ENCODE measurements at places on chromosomes 11 and 22. TPM values are rescaled to one million over a fixed set of nuclear protein-coding genes. Genes with fewer than 3 reads are reported as not detected.

Gene NXPE1
- polyA plus RNA-seq: 0.04 TPM

DNA sequence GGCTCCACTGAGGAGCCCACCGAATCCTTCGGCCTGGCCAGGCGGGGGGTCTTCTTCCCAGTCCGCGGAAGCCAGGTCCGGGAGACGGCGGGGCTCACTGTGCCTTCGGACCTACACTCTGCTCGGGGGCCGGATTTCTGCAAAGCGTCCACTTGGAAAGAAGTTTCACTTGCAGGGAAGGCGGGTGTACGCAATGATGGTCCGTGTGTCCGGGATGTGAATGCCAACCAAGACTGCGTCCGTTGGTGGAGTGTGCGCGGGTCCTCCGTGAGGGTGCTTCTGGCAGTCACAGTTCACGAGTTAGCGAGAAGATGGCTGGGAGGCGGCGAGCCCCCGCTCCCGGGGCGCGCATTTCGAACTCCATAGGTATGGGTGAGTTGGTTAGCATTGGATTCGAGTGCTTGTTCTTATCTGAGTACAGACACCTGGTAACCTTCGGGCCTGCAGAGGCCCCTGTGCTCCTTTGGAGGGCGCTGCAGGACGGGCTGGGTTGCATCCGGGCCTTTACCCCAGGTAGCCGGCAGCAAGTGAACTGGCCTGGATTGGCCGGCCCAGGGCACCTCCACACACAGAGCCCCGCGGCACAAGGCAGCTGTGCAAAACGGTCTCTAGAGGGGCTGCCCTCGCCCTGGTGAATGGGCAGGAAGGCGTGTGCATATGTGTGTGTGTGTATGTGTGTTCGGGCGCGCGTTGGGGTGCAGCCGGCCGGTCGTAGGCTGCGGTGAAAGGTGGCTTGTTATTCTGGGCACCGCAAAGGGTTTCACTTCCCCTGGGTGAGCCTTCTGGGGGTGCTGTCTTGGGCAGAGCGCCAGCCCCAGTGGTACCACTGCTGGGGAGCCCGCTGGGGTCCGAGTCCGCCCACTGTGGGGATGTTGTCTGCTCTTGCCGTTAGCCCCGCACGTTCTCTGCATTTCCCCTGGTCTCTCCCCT is 13.3 kb upstream of the CYP2R1 start:
- DNase-seq: peak; percentile 52

GRCh38 chr11:128961645-128962044 is 19.0 kb upstream of the TP53AIP1 start:
- no peak for DNase-seq

Gene SLC22A12
- polyA plus RNA-seq: 5.7 TPM

DNA sequence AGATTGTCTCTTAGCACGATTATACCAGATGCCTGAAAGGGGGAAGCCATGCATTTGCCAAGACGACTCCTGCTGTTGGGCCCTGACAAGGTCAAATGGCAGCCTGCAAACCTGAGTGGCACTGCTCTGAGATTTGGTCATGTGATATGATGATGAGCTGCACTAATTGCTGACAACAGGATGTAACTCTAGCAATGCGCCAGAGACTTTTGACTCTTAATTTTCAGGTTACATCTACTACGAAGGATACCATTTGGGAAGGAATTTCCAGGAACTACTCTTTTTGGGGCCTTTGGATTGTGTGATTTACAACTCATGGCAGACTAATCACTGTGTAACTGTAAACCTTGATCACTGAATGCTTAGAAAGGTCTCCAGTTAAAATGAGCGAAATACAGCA is 13.1 kb downstream of the TREH start:
- DNase-seq: peak; percentile 61

GRCh38 chr11:130313383-130314183 is 1.1 kb downstream of the ZBTB44 start:
- no peak for DNase-seq

GRCh38 chr22:49088801-49089791 is 738.6 kb downstream of the BRD1 start:
- no peak for DNase-seq

Gene MS4A15
- not detected for polyA plus RNA-seq

- no peak for DNase-seq
Measured at GRCh38 chr11:130472434-130472961, 24.1 kb downstream of the ADAMTS15 start.

Gene LRRC74B
- 0.11 TPM for polyA plus RNA-seq

DNA sequence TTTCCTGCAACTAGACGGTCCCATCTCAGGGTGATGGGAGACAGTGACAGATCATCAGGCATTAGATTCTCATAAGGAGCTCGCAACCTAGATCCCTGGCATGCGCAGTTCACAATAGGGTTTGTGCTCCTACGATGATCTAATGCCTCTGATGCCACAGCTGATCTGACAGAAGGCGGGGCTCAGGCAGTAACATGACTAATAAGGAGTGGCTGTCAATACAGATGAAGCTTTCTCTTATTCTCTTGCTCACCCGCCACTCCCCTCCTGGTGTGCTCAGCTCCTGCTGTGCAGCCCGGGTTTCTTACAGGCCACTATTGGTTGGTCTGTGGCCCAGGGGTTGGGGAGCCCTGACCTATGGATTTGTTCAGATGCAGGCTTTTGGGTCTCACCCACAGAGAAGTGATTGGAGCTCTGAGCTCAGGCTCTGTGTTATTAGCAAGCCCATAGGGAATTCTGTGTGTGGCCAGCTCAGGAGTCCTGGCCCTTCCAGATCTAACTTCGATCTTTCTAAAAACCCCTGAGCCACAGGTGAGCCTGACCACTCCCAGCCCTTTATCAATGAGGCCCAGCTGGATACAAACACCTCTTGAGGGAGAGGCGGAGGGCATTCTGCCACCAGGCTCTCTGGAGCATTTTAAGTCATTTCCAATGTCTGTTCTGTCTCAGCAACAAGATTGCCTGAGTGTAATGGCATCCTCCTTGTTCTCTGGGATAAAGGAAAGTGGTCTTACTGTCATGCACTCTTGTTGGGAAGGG is 351.8 kb downstream of the BUD13 start:
- DNase-seq: no peak

GRCh38 chr22:20595461-20595860 is 88.1 kb downstream of the MED15 start:
- DNase-seq: no peak

DNA sequence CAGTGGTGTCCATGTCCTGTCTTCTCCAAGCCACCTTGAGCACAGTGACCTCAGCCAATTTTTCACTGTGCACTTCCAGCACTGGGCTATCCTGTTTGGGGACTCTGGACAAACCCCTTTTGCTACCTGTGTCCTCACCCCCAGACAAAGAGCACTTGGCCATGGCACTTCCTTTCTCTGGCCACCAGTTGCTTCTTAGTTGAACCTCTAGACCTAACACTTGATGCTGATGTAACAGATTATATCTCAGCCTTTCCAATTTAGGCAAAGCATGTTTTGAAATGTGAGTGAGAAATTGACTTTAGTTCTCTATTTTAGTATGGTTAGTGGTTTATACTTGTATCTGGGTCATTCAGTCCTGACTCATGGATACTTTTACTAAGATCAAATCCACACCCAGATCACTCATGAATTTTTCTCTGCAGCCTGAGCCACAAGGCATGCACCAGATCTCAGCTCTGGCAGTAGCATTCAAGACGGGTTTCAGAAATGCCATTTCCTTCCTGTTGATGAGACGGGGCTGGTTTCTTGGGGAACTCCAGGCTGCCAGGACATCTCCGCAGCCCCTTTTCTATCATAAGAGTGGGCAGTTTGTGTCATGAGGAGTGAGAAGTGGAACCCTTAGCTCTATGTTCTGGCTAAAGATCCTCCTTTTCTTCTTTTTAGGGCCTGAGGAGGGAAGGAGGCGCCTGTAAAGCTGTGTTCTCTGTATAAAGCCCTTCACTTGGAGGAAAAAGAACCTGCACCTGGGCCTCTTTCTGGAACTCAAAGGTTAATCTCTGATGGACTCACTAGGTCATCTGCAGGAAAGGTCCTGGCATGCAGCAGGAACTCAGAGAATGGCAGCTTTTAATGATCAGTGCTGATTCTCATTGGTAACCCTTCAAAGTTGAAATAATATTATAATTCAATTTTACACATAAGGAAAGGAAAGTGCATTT is 185.6 kb upstream of the TENM4 start:
- no peak for DNase-seq

DNA sequence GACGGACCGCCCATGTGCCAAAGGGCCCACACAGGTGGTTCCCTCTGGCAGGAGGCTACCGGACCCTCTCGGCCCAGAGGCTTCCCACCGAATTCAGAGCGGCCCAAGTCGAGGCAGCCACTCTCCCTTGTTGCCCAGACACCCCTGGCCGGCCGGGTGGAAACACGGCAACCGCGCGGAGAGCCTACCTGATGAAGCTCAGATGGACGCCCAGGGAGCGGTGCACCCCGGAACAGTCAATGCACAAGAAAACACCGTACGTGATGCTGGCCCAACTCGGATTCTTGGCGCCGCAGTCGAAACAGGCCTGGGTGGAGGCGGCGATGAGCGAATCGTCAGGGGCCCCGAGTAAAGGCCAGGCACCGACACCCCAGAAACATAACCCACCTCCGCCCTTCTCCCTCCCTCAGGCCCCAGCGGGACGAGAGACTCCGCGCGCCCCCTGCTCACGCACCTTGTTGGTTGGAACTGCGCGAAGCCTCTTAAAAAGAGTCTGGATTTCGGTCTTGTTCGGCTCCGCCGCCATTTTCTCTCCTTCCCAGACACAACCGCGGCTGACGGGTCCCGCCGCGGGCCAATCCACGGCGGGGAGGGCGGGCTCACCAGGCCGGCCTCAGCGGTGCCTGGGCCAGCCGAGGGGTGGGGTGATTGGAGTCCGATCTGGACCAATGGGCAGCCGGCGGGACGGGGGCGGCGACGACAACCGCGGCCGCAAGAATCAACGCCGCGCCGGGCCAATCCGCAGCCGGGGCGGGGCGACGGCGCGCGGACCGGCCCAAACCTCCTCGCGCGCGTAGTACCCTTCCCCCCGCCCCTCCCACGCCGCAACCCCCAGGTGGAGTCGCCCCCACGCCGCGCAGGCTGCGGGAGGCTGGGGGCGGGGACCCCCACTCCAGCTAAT is at the start of gene ARFGAP2:
TSS of gene ARFGAP2 (minus strand) at position 552 of the 901 bp plus-strand sequence. CDS start at position 526, 26 bp downstream.
- peak; percentile 97 for DNase-seq

DNA sequence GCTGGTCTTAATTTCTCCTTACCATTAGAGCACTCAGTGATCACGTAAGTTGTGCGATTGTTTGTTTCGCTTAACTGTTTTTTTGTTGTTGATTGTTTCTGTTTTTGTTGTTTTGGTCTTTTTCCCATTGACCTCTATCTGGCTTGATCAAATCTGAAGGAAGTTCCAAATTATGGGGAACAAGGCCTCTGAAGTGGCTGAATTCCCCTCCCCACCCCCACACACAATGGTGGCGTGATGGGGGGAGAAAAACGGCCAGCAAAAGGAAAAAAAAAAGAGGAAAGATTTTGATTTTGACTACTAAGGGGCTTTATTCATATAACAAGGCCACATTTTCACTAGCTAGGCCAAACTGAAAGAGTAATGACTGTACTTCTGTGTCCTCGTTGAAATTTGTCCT is 53.6 kb downstream of the OSBPL5 start:
- DNase-seq: no peak

Gene TEX54
- polyA plus RNA-seq: 0.65 TPM

DNA sequence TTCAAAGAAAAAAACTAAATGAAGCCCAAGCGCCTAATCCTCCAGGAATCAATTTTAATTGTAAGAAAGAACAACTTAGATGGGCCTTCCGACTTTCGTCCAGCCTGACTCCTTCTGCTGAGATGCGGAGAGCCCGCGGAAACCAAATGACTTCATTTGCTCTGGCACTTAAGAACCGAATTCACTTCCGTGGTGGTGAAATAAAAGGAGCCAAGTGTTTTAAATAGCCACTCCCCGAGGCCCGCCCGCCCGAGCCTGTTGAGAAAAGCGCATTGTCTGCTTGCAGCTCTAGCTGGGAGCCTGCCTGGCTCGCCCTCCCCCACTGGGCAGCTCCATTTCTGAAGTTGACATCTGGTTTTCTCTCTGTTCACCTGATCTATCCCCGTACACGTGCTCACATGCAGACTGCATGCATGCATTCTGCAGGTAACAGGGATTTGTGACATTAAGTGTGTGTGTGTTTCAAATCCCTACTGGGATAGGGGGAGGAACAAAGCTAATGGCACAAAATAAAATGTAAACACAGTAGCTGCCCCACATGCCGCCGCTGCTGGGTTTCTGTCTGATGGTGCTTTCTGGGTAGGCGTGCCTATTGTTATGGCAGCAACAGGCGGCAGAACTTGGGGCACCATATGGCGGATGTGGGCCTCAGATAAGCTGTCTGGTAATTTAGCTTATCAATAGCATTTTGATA is 6.2 kb downstream of the TEAD1 start:
- no peak for DNase-seq

Gene RTN4RL2
- polyA plus RNA-seq: 3.8 TPM

DNA sequence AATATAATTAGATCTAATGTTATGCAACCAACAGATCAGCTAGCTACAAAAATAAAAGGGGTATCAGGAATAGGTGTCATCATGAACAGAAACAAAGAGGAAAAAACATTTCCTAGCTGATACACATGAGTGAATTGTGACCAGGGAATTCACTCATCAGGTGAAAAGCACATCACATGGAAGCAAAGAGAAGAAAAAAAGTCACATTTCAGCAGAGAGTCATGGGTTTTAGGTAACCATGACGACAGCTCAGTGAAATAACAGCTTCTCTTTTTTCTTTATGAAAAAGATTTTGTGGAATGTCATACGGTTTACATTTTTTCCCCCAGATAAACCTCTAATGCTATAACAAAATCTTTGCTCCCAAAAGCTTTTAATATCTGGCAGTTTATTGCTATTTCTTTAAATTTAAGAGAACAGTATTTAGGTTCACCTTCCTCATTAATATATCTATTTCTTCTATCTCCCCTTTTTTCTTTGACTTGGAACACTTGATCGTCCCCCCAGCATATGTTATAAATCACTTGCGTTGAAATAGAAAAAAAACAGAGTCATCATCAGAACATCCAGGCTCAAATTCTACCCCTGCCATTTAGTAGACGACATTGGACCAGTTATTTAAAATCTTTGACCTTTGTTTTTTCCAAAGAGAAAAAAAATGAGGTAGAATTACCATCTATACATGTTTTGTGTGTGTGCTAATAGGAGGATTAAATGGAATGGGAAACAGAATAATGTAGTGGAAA is 5.3 kb downstream of the TYR start:
- no peak for DNase-seq

GRCh38 chr11:95293116-95293515 is 62.1 kb upstream of the SESN3 start:
- no peak for DNase-seq
